ENCODE measurements at places on chromosomes 3 and 15. TPM values are rescaled to one million over a fixed set of nuclear protein-coding genes. Genes with fewer than 3 reads are reported as not detected.

DNA sequence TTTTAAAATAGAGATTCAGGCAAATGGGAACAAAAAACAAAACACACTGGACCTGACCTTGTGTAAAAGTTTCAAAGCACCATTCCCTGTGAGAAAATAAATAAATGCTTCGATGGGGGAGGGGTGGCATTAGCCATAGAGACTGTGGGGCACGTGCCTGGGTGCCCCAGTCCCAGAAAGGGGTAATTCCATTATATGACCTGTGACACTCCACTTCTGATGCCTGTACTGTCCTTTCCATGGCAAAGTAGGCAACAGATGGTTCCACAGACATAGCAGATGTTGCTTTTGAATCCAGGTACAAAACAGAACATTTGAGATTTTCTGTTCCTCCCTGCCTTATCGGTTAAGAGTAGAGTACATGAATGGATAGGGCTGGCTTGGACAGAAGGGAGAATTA is 3.9 kb downstream of the PHLDB2 start:
- peaks cover 62% of the 10 kb centered on the region for H3K4me1 ChIP-seq
- H3K27ac ChIP-seq: no peak overlapping the region
- no peaks in the 10 kb centered on the region for H3K27me3 ChIP-seq
- DNase-seq: no peak
- no peak overlapping the region for H3K4me3 ChIP-seq

The ZNF660 gene
- total RNA-seq: 1.0 TPM

- H3K4me1 ChIP-seq: no peaks in the 10 kb centered on the region
- DNase-seq: no peak
- no peaks in the 10 kb centered on the region for H3K27me3 ChIP-seq
Observed at GRCh38 chr3:58143417-58144055, 67.2 kb downstream of the DNASE1L3 start.

GRCh38 chr3:150309557-150309956 is 98.5 kb upstream of the TSC22D2 start:
- no peak overlapping the region for H3K27ac ChIP-seq
- no peaks in the 10 kb centered on the region for H3K27me3 ChIP-seq
- peaks cover 5% of the 10 kb centered on the region for H3K4me1 ChIP-seq
- H3K4me3 ChIP-seq: no peak overlapping the region
- no peak for DNase-seq

The CLDN11 gene
- 3.7 TPM for total RNA-seq

The CFAP91 gene
- 1.7 TPM for total RNA-seq

- no peak overlapping the region for H3K4me3 ChIP-seq
- H3K36me3 ChIP-seq: no peaks in the 10 kb centered on the region
- no peak for DNase-seq
Observed at GRCh38 chr3:16102905-16103364, 71.5 kb upstream of the GALNT15 start.

DNA sequence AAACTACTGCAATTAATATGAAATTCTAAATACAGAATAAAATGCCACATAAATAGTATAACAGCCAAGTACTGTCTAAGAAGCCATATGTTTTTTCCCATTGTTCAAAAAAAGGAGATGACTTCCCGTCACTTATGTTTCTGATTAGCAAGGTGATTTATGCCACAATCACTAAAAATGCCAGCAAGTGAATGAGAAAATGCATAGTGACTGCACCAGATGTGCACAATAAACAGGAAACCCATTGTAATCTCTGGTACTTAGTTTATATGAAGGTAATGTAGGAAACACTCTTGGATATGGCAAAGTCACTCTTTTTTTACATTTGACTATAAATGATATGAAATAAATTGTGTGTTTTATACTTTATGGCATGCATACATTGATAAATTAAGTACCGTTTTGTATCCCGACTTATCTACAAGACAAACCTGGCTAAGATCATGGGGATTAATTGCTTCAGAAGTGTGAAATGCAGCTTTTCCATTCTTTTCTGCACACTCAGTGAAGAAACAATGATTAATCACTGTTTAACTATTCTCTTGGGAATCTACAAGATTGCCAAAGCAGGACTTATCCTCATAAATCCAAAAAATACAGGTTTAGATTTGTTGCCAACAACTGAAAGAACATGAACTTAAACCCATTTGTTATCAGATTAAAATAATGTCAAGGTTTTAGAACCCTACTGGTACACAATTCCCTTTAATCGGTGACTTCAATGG is 164.5 kb downstream of the TBC1D5 start:
- no peaks in the 10 kb centered on the region for H3K27me3 ChIP-seq
- H3K27ac ChIP-seq: no peak overlapping the region
- DNase-seq: no peak
- no peaks in the 10 kb centered on the region for H3K36me3 ChIP-seq

Data from suprapubic skin (tissue), 4 donors.